ENCODE measurements at places on chromosomes 16 and 17.

GRCh38 chr17:75486951-75487350, 28.4 kb downstream of the CASKIN2 start:
- DNase-seq, result no peak

GRCh38 chr16:66298571-66299120, 67.8 kb upstream of the CDH5 start:
- no peak for DNase-seq

DNA sequence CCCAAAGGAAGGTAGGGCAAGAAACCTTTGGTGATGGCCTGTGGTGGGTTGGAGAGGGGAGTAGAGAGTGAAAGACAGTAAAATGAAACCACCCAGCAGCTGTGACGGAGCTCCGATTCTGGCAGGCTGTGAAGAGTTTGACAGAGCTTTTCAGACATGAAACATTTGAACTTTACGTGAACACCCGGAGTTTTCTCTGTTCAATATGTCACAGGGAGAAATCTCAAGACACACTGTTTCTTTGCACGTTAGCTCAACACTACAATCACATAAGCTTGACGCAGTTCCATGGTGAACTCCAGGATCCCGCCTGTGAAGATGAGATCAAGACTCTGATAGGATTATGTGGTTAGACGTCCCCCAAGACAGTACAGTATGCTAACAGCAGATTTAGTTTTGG, 79.6 kb upstream of the CDH11 start:
- no peak for DNase-seq

GRCh38 chr17:6350806-6351205, 84.1 kb downstream of the AIPL1 start:
- DNase-seq, result no peak

- no peak for DNase-seq
Observed at GRCh38 chr16:77897129-77897437, 108.7 kb downstream of the VAT1L start.

DNA sequence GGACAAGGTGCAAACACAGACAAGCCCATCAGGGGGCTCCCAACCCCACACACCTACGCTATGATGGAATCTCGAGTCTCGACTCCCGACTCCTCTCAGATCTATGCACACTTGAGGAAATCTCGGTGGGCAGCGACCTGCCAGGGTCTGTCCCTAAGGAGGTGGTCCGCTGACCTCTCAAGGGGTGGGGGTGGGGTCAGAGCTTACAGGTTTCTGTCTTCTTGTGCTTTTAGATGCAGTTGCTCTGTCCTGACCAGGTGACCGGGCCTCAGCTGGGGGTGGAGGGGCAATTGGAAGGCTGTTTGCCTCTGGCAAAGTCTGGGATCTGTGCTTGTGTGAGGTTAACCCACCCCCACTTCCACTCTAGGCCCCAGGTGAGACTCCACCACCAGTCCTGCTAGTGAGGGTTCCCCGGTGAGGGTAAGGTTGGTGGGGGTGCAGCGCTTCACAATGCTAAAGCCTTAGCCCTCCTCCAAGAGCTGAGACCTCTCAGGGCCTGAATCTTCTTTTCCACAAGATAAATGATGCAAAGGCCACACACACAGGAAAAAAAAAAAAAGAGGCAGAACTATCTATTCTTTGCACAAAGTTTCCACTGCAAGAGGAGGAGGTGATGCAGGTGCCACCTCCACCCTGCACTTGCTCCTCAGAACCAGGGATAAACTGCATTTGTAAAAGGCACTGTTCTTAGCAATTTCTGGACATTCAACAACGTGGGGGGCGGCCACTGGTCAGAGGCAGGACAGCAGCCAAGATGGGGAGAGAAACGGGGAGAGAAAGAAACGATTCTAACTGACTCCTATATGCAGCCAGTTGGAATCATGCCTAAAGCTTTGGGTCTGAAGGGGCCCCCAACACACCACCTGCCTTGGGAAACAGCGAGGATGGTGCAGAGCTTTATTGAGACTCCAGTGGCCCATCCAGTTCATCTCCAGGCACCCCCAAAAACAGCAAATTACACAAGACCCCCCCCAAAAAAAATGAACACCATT, 4.1 kb downstream of the CISD3 start:
- DNase-seq, result no peak

GRCh38 chr16:74192281-74192797, 104.3 kb upstream of the PSMD7 start:
- no peak for DNase-seq

DNA sequence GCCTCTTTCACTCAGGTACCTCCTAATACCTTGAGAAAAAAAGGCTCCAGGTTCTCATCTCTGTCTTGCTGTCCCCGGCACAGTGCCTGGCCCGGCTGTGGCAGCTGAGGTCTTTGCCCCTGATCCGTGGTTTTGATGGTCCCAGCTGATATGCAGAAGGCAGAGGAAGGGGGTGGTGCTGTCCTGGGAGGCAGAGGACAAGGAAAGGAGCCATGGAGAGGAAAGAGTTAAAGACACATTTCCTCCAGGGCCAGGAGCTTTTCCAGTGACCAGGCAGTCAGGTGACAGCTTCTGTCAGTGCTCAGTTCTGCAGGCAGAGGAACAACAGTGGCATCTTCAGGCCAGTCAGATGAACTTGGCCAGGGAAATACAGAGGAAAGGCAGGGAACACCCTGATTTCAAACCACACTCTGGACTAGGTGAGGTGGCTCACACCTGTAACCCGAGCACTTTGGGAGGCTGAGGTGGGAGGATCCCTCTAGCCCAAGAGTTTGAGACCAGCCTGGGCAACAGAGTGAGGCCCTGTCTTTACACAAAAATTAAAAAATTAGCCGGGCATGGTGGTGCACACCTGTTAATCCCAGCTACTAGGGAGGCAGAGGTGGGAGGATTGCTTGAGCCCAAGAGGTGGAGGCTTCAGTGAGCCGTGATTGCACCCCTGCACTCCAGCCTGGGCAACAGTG, 3.3 kb upstream of the COG1 start:
- no peak for DNase-seq

DNA sequence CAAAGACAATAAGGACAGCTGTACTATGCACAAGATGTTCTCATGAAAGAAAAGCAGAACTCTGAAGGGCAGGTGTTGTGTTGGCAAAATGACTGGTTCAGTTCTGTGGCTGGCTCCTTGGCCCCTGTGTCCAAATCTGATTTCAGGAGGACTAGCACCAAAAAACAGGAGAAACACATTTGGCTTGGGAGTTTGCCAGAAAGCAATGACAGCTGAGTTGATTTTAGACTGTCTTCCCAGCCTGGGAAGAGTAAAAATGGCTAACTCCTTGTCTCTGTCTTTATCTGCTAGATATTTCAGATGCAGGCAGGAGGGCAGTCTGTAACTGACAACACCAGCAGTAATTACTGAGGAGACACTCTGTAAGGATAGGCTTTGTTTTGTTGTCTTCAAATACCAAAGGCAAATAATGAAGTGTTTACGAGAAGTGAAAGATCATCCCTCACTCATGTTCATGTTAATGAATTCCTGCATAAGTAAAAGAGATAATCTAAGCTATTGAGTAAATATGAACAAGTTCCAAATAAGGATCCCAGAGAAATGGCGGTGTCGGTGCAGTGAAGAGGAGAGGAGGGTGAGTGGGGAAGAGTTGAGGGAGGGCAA, 989.0 kb downstream of the CDH11 start:
- no peak for DNase-seq

GRCh38 chr17:9646546-9646885, 1.2 kb downstream of the USP43 start:
- DNase-seq, result no peak

- no peak for DNase-seq
Observed at GRCh38 chr16:73172241-73172972, 124.5 kb upstream of the ZFHX3 start.

DNA sequence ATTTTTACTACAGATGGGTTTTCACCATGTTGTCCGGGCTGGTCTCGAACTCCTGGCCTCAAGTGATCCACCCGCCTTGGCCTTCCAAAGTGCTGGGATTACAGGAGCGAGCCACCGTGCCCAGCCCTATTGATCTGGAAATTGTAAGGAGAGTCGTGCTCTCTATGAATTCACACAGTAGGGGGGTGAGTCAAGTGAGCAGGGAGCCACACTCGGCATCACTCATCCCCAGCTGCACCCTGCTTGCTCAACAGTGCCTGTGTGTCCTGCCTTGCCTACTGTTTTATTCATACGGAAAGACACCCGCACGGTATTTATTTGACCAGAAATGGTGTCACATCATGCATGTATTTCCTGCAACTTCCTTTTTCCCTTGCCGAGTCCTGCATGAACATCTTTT, 157.2 kb upstream of the FOXF1 start:
- no peak for DNase-seq

GRCh38 chr16:74190292-74190691, 106.3 kb upstream of the PSMD7 start:
- DNase-seq, result no peak
